T follicular helper cell (primary cell): ENCODE measurements at places on chromosomes 3 and 15.

DNA sequence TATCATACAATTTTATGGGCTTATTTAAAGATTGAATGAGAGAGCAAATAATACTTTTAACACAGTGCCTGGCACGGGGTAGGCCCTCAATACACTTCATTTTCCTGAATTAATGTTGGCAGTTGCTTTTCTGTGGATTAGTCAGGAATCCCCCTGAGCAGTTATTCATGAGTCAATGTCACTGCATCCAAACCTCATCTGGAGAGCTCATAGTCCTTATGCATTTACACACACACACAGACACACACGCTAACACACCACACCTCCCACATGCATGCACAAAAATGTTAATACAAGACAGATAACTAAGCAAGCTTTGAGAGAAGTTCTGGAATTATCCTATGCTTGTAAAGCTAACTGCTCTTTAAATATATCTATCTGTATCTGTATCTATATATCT lies 34.0 kb upstream of the TNFAIP8L3 start:
- DNase-seq, result no peak

DNA sequence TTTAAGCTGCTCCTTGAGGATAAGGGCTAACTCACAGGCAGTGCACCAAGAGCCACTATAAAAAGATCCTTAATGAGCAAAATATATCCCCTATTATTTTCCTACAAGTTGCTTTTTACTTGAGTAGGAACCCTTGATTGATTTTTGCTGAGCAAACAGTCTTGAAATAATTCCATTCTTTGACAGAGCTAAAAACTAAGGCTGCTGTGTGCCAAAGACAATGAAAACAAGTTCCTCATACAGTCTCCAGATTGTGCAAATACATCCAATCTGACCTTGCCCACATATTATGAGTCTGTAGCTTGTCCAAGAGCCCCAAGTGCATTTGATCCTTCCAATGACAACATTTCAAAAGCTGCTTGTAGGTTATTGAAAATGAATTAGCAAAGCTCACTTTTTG lies 15.0 kb downstream of the PRKAR2A start:
- DNase-seq, result no peak

GRCh38 chr15:71096676-71097075 lies 18.6 kb upstream of the THSD4 start:
- no peak for DNase-seq

GRCh38 chr3:49937090-49937489 lies 2.9 kb upstream of the RBM6 start:
- DNase-seq, result no peak

DNA sequence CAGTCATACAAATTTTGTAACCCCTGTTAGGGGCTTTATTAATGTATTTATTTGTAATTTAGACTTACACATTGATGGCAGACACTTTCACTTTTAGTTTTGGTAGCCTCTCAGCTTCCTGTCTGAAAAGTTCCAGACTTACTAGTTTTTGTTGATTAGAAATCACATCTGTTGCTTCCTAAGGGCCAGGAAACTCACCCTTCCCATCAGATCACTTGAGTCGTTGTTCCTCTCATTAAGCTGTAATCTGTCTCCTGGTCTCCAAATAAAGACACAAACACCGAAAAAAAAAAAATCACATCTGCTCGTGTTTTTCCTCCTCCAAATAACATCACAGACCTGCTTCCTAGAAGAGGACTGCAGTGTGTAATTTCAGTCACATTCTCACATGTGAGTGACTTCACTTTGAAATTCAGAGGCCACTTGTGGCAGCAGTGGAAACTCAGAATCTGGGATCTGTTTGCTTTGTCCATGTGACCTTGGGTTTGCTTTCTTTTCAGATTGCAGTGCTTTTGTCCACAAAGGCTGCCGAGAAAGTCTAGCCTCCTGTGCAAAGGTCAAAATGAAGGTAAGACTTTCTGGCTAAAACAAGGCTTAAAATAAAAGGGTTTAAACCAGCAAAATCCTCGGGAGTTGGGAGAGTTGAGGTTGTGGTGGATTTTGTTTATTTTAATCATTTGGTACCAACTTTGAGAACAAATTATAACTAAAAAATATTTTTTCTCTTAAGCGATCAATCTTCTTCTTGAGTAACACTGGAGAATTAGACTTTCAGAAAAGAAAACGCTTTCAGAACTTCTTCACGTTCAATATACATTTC lies 87.0 kb downstream of the KLHL25 start:
- no peak for DNase-seq

DNA sequence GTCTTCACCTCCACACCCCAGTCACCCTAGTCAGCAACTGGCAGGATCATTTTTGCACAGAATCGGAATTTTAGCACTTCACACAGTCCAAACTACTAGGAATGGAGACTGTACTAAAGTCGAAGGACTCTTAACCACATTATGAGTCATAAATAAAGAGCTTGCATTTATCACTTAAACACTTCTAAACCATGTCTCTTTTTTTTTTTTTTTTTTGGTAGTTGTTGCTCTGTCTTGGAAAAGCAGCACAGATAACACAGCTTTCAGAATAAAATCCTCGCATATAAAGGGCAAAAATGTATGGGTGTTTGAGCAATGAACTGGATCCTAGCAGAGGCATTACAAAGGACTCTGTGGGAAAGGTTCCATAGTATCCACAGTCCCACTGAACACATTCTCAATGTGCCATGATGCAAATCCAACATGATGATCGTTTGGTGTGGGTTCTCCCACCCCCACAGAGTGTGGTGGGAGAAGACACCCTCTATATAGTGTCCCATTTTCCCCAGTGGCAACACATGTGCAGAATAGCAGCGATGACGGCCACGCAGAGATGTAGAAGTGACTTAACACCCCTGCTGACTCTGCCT lies 47.1 kb downstream of the FOXP1 start:
- DNase-seq, result no peak

DNA sequence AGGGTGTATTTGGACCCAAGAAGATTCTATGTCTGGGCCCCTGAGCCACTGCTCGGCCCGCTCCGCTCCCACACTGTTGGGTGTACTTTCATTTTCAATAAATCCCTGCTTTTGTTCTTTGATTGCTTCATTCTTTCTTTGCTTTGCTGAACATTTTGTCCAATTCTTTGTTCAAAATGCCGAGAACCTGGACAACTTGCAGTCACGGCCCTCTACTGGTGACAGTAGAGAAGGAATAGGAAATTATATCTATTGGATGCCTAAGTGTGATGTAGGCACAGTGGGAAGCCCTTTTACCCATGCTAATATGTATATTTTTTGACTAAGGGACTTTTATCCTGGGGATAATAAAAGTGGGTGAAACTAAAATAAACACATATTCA lies 340.8 kb downstream of the LRRC3B start:
- no peak for DNase-seq

DNA sequence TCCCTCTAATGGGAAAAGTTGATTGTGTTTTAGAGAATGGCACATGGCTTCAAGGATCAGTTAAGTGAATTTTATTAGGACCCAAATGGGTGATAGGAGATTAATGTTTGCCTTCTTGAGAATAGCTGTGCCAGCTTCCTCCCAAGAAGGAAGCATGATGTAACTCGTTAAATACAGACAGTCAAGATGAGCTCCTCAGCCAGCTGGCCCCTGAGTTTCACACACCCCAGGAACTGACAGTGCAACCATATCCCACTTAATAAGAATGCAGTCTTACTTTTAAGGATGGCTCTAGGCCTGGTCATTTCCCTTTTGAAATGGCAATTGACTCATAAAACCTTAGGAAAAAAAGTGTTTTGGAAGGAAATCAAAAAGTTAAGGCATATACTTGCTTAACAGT lies 472.8 kb upstream of the KCNMB2 start:
- no peak for DNase-seq

- no peak for DNase-seq
Observed at GRCh38 chr3:157859541-157859940, 246.7 kb downstream of the SHOX2 start.

DNA sequence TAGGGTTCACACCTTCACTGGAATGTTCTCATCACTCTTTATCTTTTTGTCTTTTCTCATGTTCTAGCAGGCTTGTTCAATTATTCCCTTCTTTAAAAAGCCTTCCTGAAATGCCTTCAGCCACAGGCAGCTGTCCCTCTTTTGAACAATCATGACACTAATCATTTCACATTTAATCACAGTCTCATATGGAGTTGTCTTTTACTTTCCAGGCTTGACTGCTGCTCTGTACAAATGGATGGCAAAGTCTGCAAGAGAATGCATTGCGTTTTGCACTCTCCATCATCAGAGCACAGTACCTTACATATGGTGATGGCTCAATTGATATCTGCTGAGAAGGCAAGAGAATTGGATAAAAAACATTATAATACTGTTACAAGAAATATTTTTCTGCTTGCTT lies 529.8 kb downstream of the DIPK2A start:
- no peak for DNase-seq

GRCh38 chr3:140428380-140428779 lies 249.5 kb upstream of the TRIM42 start:
- DNase-seq, result no peak

GRCh38 chr3:36876181-36876936 lies 68.5 kb downstream of the TRANK1 start:
- DNase-seq, result no peak

DNA sequence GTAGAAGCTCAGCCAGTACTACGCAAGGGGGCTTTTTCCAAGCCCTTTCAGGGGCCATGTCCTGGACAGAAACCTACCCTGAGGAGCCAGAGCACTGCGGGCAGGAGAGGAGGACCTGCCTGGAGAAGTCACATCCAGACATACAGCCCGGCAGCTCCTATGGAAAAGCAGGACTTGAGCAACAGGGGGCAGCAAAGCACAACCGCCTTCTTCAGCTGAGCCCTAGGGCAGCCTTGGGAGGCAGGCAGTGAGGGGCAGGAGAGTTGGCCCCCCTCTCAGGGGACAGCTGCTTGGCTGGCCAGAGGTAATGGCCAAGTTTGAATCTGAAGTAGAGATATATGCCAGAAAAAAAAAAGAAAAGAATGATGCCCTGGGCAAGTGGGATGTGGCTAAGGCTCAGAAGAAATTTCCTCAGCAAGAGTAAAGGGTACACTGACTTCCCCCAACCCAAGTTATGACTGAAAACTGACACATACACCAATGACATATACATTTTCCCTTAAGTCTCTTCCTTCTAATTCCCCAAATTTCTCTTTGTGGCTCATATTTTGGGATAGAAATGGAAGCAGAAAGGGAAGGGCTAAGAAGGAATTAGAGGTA lies 56.9 kb downstream of the CYP19A1 start:
- no peak for DNase-seq

- no peak for DNase-seq
Observed at GRCh38 chr3:115877615-115877899, 254.2 kb downstream of the GAP43 start.

- DNase-seq, result no peak
Observed at GRCh38 chr3:42061713-42062380, 29.3 kb upstream of the TRAK1 start.

DNA sequence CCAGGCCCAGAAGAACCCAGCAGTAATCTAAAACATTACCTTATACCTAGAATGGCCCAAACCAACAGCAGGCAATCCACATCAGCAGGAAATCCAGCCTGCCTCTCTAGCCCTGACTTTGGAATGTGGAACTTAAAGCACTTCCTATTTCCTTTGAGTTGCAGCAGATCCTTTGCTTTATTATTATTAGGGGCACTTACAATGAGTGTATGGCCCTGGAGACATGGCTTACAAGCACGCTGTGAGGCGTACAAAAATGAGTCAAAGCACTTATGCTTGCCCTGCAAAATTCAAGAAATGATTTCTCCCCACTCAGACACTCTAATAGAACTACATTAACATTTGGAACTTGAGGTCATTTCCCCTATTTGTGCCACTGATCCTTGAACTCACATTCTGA lies 9.5 kb upstream of the KNSTRN start:
- DNase-seq, result no peak

DNA sequence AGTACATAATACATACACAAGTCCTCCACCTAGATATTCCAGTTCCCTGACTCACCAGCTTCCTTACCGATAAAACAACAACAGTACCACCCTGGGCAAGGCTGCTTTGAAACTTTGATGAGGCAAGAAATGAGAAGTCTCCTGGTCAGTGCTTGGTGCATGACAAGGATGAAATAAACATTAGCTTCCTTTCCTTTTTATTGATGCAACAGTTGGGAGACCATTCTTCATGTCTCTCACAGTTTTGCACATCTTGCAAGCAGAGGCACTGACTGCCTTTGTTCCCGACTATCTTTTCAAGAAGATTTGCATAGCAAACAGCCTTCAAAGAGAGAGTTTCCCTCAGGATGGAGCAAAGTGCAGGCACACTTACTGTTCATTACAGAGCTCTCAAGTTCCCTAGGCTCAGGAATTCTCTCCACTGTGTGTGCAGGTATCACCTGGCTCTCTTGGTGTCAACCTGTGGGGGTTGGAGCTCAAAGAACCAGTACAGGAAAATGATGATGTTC lies 65.2 kb downstream of the MYLK start:
- DNase-seq, result no peak

- no peak for DNase-seq
Observed at GRCh38 chr15:62444104-62445022, 279.3 kb upstream of the C2CD4B start.

GRCh38 chr3:78894787-78895186 lies 873.0 kb downstream of the ROBO1 start:
- DNase-seq, result no peak

- DNase-seq, result no peak
Observed at GRCh38 chr15:76823890-76824289, 81.2 kb downstream of the SCAPER start.

- DNase-seq, result no peak
Observed at GRCh38 chr3:194046995-194047645, 88.8 kb upstream of the HES1 start.

GRCh38 chr15:65355988-65356353 lies 21.8 kb downstream of the IGDCC3 start:
- DNase-seq, result no peak

GRCh38 chr15:39075756-39076341 lies 505.0 kb upstream of the THBS1 start:
- no peak for DNase-seq

DNA sequence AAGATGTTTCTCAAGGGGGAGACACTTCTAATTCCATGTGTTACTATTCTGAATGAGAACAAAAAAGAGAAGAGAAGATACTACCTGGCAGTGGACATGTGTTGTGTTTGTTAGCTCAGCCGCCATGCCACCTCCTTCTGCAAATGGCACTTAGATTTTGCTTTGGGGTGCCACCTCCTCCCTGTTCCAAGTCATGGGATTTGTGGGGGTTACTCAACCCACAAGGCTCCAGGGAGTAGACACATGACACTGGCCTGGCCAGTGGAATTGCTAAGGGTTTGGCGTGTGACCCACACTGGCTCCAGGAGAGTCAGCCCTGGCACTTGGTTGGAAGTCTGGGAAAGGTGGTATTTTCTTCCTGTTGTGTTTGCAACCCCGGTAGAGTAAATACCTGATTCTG lies 129.1 kb downstream of the ZNF621 start:
- no peak for DNase-seq

- DNase-seq, result no peak
Observed at GRCh38 chr3:25120665-25121064, 307.4 kb upstream of the RARB start.

DNA sequence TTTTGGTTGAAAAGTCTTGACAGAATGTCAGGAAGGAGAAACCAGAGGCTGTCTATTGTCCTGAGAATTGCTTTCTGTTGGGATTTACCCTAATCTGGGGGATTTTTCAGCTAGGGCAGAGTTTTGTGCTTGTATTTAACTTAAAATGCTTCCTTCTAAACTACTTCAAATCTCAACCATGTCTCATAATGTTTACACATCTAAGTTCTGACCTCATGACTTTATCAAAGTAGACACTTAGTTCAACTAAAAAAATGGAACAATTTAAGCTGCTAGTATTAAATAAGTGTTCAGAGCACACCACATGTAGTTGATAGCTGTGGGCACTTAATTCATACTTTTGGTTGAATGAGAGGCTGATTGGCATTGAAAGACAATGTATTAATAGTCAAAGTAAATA lies 28.2 kb downstream of the CLDN1 start:
- DNase-seq, result no peak

GRCh38 chr15:81749716-81750375 lies 296.0 kb downstream of the MEX3B start:
- DNase-seq, result no peak
